Right lung (tissue), 10 donors: ENCODE measurements at places on chromosomes 7 and 10. TPM values are rescaled to one million over a fixed set of nuclear protein-coding genes. Genes with fewer than 3 reads are reported as not detected.

DNA sequence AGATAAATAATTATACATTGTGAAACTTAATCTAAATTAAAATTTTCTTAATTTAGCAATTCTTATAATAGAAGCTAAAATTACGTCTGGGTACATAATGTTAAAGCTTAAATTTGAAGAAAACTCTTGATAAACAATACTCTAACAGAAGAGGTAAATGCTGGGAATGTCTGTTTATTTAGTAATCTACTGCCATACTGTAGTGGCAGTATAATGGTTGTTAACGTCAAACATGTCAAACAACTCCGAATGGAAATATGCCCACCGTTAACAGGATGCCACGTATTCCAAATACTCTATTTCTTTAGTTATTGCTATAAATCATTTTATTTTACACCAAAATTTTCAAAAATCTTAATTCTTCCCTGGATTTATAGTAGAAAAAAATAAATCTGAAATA lies 40.0 kb upstream of the PTPN12 start:
- no peak for DNase-seq

GRCh38 chr7:91814189-91814588 lies 66.3 kb downstream of the MTERF1 start:
- DNase-seq: no peak

DNA sequence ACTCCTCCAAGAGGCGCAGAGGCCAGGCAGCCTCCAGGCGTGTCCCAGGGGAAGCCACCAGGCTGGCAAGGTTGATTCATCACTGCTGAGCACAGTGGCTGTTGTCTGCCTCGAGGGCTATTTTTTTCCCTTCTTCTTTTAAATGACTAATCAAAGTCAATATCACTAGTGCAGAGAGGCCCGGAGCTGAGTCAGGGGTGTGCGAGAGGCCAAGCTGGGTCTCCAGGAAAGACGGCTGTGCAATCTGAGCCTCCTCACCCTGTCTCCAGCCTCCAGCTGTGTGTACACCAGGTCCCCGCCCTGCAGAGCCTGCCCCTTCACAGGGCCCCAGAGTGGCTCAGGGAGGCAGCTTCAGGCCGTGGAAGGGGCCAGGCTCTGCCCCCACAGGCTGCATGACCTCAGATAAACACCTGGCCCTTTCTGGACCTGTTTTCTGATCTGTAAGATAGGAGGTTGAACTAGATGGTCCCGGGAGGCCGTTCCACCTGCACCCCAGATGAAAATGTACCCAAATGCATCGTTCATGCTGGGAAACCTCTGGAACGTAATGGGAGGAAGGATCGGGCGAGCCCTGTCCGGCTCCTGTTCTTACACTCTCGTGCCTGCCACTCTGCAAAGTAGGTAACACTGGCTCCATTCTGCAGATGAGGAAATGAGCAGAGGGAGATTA lies 3.7 kb downstream of the STX1A start:
- DNase-seq: no peak

DNA sequence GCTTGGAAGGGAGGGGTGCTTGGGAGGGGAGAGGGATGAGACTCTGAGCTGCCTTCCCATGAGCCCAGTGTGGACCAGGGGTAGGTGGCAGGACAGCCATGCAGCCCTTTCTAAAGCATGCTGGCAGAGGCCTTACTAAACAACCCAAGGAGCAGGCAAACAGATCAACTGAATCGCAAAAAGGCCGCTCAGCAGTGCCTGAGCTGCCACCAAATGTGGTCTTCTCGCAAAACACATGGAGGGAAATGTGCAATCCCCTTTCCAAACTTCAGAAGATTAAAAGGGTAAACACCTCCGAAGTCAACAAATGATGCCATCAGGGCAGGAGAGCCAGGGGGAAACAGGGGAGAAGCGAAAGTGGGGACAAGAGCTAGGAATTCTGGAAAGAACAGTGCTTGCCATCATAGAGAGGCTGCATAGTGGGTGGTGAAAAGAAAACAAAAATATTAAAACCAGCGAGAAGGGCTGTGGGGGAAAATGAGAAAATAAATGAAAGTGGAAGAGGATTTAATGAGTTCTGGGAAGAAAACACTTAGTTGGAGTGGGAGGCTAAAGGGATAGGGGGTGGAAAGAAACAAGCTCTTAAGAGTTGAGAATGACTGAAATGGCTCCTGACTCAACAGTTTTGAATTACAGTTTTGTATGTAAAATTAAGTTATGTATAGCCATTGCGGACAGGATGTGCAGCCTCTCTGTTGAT lies 62.2 kb upstream of the ZNF32 start:
- DNase-seq: no peak

PNLIP gene
- polyA plus RNA-seq: not detected

DNA sequence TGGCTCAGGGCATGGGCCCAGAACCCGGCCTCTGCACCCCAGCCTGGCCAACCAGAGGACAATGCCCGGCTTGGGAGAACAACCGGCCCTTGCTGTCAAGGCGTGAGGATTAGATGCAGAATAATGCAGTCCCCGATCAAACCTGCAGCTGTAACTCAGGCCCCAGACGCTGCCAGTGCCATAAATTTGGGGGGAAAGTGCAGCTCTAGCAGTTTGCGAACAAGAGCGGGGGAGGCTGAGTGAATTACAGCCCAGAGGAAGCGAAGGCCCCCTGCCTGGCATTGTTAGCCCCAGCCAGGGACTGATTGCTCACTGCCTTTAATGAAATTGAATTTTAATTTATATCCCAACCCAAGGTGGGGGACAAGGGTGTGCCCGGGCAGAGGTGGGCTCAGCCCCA lies 38.0 kb upstream of the GNA12 start:
- no peak for DNase-seq

- no peak for DNase-seq
Measured at GRCh38 chr7:46723003-46723402, 801.9 kb upstream of the IGFBP3 start.

- DNase-seq: peak; percentile 51
Measured at GRCh38 chr7:42002654-42003053, 234.4 kb downstream of the GLI3 start.
